ENCODE measurements at places on chromosomes 7 and 10. TPM values are rescaled to one million over a fixed set of nuclear protein-coding genes. Genes with fewer than 3 reads are reported as not detected.

VAX1 gene
- total RNA-seq: not detected

MINDY3 gene
- 28.2 TPM for total RNA-seq

KLLN gene
- 0.96 TPM for total RNA-seq

CD36 gene
- total RNA-seq: 0.34 TPM

HGF gene
- total RNA-seq: 0.22 TPM

EIF3B gene
- 167 TPM for total RNA-seq

TRIM73 gene
- total RNA-seq: 4.4 TPM

ADARB2 gene
- 0.99 TPM for total RNA-seq

LRMDA gene
- total RNA-seq: not detected

IGFBP3 gene
- total RNA-seq: 29.0 TPM

BLNK gene
- total RNA-seq: not detected

AGR2 gene
- not detected for total RNA-seq

PTPRZ1 gene
- 154 TPM for total RNA-seq

ARID5B gene
- 1.8 TPM for total RNA-seq
